Chondrocyte (in vitro differentiated cells): ENCODE measurements at places on chromosomes 2 and 18. TPM values are rescaled to one million over a fixed set of nuclear protein-coding genes. Genes with fewer than 3 reads are reported as not detected.

DNA sequence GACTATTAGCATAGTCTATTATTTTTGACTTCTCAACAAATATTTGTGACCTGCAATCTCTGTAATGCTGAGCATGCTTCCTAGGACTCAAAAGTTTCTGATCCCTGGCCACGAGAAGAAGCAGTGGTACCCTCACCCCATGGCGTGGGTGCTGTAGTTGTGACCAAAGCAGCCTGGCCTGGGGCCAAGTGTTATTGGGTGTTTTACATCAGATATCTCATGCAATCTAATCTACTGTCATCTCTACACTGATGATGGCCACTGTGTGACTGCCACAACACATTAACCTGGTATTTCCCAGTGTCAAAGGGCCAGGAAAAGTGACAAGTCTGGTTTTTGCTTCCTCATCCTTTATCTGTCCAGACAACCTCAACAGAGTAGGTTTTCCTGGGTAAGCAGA lies 80.8 kb upstream of the WIPF1 start:
- no peak for DNase-seq

GRCh38 chr18:31486165-31486564 lies 11.8 kb upstream of the DSG2 start:
- no peak for DNase-seq

DNA sequence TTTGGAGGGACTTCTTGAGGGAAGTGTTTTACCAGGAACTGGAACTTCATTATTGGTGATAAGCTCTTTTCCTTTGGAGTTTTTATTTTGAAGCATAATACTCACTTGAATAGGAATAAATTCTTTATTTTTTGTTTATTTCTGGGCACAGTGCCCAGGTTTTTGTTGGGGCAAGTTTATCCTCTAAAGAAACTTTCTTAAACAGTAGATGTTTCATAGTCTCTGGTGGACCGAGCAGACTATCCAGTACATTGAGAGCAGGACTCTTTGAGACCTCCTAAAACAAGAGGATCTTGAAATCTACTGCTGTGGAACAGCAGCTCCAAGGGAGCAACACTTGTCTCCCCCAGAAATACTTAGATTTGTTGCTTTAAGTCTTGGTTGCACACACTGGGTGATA lies 109.4 kb downstream of the PARD3B start:
- no peak for DNase-seq

DNA sequence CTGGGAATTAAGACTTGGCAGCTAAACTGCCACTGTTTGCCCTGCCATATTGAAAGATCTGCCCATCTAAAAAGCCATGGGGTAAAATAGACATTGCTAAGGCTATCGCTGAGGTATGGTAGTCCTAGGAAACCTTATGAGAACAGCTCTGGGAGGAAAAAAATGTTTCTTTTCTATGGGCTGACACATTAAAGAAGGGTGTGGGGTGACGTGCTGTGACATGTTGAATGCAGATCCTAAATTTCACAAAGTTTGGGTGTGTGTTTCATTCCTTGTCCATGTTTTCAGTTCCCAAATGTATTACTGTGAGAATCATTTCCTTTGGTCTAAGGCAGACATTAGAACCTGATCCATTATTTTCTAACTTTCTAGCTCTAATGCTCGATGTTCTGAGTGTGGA lies 766.4 kb downstream of the BCL11A start:
- no peak for DNase-seq

GRCh38 chr2:99489761-99490622 lies at the start of gene REV1:
REV1 (minus strand) TSS chr2:99490017; CDS start chr2:99464975, 25,042 bp downstream.
- DNase-seq, result peak; percentile 96

GNLY gene
- not detected in 3 replicates for total RNA-seq

DNA sequence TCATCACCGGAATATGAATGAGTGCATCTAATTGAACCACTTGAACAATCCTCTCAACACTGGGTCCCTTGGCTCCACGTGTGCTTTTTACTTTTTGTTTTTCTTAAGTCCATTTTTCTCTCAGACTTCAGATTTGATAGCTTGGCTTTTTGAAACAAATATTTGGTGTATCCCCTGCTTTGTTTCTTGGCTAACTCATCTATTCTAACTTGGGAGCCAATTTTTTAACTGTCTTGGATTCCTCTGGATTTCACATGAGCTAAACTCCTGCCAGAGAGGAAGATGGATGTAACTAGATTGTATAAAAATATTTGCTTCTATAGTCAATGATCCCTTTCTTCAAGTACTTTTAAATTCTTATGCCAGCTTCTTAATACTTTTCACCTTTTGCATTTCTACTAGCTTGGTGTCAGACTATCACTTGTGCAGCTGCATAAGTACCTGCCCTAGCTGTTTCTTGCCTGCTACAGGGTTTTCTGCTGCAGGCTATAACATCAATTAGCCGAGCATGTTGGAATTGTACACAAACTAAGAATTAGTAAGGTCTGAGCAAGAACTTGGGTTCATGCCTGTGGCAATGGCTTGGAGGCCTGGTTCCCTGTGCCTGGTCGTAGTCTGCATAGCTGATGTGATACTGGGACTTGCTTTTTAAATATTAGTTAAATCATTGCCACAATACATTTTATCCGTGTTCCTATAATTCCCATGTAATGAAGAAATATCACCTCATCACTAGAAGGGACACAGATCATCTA lies 281.5 kb downstream of the EN1 start:
- DNase-seq, result no peak

DNA sequence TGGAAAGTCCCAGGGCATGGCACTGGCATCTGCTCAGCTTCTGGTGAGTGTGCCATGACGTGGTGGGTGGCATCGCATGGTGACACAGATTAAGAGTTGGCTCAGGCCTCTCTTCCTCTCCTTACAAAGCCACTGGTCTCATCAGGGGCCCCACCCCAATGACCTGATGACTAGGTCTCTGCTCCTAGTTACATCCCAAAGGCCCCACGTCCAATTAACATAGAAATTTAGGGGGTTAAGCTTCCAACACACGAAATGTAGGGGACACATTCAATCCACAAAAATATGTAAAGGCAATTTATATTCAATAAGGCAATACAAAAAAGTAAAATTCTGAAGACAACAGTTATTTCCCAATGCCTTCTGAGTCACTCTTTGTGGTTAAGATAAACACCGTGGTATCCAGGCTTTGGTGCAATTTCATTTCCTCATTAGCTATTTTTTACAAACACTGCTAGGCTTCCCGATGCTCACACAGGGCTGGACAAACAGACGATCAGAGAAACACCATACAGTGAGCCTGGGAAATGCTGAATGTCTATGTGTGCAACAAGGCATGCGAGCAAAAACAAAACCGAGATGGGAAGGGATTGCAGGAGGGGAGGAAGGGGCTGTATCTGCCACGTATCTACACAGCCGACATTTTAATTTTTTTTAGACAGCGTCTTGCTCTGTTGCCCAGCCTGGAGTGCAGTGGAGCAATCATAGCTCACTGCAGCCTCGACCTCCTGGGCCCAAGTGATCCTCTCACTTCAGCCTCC lies 67.2 kb downstream of the MBP start:
- DNase-seq, result no peak

GRCh38 chr18:10169064-10169562 lies 255.3 kb downstream of the VAPA start:
- DNase-seq, result no peak

DNA sequence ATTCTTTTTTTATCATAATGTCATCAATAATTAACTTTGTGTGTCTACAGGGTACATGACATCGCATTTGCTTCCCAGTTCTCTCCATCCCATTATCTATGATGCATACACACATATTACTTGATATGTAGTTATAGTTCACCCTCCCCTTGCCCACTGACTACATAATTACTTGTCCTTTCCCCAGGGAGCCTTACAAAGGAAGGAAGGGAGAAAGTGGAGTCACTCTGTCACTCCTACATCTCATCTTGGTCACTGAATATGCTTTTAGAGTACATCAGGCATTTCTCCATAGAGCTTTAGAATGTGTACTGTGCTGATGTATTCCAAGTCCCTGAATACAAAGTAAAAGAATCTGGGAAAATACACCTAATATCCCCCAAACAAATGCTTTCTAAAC lies 6.0 kb upstream of the DTNA start:
- no peak for DNase-seq

- no peak for DNase-seq
These were observed 22.9 kb upstream of the TMEM87B start for GRCh38 chr2:112032224-112032586.

DNA sequence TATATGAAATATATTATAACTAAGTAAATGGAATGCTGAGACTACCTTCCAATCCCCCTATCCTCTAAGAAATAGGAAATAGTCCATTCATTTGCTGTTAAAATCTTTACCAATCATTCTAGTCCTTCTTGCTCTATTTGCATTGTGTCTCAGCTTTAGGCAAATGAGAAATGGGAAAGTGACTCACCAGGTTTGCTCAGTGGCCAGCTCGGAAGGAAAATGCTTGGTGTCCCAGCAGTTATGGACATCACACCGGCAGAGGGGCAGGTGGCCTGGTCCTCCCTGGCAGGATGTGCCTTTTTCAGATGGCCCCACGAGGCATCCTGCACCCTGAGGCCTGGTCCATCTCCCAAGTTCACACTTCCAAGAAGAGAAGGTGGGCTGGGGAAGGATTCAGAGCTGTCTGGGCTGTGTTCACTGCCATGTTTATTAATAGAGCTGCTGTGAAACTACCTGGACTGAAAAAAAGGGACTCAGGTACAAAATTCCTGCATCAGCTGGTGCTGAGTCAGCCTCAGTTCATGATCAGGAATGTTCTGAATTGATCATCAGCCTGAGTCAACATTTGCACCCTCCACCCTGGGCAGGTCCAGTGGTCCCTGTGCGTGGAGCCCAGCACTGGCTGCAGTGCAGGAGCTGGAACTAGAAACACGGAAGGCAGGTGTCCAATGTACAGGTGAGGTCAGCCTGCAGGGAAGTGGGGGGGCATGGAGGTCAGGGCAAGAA lies 60.1 kb upstream of the ARL4C start:
- no peak for DNase-seq

DNA sequence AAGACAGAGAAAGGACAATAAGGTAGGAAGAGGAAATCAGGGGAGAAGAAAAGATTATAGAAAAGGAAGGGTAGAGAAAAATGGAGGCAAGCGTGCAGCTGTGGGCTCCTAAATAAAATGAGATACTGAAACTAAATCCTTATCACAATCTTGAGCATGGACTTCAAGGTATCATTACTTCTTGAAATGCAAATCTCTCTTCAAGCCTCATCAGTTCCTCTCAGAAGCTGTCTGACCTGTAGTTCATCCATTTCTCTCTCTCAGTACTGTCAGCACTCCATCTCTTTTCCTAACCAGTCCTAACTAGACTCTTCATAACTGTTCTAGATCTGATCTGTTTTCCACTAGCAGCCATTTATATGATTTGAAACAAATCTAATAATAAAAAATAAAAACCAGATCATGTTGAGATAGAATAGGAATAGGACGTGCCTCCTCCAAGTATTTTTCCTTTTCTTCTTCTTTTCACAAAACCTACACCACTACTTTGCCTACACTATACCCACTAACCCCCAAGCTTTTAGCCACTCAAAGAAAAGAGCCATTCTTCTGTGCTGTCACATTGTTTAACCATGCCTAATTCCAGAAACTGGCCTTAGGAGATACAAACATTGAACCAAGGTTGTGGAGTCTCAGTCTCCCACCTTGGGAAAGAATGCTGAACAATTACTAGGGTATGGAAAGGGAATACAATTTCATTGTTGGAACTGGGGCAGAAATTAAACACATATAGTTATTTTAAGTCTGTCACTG lies 21.1 kb downstream of the BABAM2 start:
- no peak for DNase-seq

DNA sequence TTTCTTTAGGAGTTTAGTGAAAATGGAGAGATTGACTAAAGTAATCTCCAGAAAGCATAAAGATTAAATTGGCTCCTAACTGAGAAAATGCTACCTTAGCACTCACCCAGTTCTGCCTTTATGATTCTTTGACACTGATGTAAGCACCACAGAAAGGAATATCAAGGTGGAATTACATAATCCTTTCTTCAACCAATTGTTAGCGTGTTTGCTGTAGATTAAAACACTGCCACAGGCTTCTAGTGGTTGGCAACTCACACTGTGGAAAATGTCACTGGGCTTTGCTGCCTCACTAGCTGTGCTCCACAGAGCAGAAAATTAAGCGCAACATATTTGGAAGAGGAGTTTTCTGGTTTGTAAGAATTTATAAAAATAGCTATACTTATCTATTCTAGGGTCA lies 104.1 kb downstream of the DLGAP1 start:
- no peak for DNase-seq

COL6A3 gene
- total RNA-seq, result 250 to 264 TPM (median 264 TPM) in 3 replicates

DNA sequence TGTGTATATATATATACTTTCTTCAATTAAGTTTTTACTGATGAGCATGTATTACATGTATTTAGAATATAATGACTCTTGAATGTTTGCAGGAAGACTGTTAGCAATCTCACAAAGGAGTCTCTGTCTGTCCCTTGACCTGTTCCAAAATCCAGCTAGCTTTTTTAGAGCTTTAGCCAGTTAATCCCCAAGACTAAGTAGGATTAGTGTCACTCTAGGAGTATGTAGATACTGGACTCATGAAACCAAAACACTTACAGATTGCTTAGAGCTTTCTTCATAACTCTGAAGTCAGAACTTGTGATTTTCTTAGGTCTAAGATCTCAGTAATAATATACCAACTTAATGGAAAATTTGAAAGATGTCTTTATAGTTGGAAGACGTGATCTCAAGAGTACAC lies 2.2 kb downstream of the UBXN4 start:
- DNase-seq, result no peak

CCDC74B gene
- 1.0 to 3.0 TPM (median 1.2 TPM) in 3 replicates for total RNA-seq

IL18RAP gene
- total RNA-seq, result not detected in 3 replicates

LYG1 gene
- total RNA-seq, result 0.36 to 0.99 TPM (median 0.57 TPM) in 3 replicates

DNA sequence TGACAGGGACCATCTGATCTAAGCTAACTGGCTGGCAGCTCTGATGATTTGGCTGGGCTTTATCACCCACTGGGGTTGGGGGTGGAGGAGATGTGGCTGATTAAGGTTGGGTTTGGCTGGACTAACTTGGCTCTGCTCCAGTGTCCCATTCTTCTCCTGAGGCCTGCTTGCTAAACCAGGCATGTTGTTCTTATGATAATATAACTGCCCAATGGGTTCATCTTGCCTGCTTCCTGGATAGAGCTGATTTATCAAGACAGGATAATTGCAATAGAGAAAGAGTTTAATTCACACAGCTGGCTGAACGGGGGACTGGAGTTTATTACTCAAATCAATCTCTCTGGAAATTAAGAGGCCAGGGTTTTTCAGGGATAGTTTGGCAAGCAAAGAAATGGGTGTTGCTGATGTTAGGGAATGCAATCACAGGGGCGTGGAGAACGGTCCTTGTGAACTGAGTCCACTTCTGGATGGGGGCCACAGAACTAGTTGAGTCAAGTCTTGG lies 150.4 kb downstream of the PTH2R start:
- no peak for DNase-seq

- no peak for DNase-seq
These were observed 23.1 kb downstream of the BCL2L11 start for GRCh38 chr2:111143843-111144198.

GRCh38 chr2:96729748-96730147 lies 10.1 kb downstream of the LMAN2L start:
- no peak for DNase-seq

ATL2 gene
- 30.5 to 50.2 TPM (median 34.1 TPM) in 3 replicates for total RNA-seq
